Activated naive CD8-positive, alpha-beta T cell treated with anti-CD3 and anti-CD28 coated beads, Interleukin-2, amount 50 U/mL, for 24 hours (primary cell): ENCODE measurements at places on chromosomes 16 and 17.
A peak's percentile ranks its signal among the peaks of the same experiment; 100 is the strongest.

DNA sequence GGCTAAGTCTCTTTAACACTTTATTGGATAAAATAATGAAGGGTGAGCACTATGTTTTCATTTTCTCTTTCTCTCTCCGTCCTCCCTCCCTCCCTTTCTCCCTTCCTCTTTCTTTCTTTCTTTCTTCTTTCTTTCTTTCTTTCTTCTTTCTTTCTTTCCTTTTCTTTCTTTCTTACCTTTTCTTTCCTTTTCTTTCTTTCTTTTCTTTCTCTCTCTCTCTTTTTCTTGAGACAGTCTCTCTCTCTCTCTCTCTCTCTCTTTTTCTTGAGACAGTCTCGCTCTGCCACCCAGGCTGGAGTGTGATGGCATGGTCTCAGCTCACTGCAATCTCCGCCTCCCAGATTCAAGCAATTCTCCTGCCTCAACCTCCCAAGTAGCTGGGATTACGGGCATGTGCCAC is 21.5 kb upstream of the CDR2 start:
- DNase-seq = no peak

DNA sequence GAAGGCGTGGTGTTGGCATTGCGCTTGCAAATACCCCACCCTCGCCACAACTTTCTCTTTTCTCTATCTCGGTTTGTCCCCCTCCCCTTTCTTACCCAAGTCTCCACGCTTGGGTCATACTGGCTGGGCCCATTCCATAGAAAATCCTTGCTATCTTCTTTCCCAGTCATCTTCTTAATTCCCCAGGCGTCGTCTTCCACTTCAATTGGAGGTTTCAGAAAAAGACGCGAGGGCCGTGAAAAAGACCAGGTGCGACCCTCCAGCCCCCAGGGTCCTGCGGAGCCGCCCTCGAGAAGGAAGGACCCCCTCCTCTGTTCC is 8.3 kb downstream of the IRX5 start:
- DNase-seq = no peak

- DNase-seq = peak; percentile 1
Measured at GRCh38 chr16:85891033-85891775, 7.8 kb upstream of the IRF8 start.

GRCh38 chr16:2483939-2484897 is 9.3 kb downstream of the TBC1D24 start:
- no peak for DNase-seq

DNA sequence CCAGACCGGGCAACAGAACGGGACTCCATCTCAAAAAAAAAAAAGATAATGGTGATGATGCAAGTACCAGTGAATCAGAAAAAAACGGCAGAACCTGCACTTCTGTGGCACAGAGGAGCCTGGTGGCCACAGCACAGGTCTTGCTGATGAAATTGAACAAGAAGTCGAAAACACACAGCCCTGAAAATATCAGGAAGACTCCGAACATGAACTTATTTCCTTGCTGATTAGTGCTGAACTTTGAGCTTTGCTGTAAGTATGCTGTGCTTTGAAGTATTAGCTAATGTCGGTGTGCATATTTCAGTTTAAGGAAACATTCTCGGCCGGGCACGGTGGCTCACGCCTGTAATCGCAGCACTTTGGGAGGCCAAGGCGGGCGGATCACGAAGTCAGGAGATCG is 10.9 kb upstream of the MYO15B start:
- DNase-seq = no peak

DNA sequence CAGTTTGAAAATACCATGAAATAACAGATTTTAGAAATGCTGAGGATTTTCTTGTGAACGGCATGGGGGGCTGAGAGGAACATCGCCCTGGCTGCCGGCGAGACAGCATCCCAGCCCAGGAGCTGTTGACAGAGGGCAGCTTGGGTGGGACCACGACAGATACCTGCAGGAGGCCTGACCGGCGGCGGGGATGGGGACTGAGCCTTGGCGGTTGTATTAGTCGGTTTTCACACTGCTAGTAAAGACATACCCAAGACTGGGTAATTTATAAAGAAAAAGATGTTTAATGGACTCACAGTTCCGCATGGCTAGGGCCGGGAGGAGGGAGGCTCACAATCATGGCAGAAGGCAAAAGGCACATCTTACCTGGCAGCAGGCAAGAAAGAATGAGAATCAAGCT is 82.3 kb upstream of the DNAH17 start:
- DNase-seq = no peak

DNA sequence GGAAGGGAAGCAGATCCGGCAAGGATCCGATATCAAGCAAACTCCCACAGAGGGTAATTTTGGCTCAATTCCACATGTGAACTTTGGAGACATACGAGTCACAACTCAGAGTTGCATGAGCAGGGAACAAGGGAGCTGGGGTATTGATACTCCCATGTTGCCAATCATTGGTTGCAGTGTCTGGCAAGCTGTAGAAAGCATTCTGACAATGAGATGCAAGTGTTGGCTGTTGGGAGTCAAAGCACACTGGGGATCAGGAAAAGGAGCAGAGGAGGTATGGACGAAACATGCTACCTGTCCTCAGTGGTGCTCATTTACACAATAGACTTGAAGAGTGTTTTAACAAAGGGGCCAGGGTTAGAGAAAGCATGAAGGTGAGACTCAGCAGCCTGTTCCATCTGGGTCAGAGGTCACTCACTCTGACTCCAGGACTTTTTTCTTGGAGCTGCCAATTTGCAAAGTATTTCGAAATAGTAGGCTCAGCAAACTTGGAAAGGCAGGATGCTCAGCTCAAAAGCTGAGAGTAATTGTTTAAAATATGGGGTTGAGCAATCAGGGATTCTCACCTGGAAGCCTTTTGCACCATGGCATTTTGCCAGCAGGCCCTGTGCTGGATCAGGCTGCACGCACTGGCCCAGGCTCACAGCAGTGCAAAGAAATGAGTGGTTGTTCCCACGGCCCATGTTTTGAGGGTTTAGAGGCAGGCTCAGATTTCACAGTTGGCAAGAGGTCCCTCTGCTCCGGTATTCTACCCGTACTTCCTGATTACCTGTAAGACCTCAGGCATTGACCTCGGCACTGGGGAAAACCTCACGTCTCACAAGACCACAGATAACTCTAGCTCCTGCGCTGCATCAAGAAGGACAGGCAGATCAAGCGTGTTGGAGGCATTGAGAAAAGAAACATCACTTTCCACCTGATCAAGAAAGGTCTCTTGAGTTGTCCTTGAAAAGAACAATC is 17.6 kb upstream of the NKD1 start:
- DNase-seq = no peak

GRCh38 chr16:82675300-82675699 is 48.5 kb downstream of the CDH13 start:
- no peak for DNase-seq

DNA sequence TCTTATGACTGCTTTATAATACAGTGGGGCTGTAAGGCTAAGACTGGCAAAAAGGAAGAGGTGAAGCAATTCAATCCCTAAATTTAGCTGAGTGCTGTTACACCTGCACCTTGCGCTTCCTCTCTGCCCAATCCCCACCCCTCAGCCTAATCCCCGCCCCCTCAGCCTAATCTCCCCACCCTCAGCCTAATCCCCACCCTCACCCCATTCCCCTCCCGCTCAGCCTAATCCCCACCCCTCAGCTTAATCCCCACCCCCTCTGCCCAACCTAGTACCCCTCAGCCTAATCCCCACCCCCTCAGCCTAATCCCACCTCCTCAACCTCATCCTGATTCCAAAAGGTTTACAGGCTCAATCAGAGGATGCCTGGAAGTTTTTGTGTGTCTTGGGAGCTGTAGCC is 155.5 kb downstream of the PMP22 start:
- no peak for DNase-seq

GRCh38 chr16:49524216-49524946 is 150.8 kb downstream of the C16orf78 start:
- DNase-seq = no peak

GRCh38 chr16:81707411-81708265 is 71.5 kb upstream of the PLCG2 start:
- no peak for DNase-seq

DNA sequence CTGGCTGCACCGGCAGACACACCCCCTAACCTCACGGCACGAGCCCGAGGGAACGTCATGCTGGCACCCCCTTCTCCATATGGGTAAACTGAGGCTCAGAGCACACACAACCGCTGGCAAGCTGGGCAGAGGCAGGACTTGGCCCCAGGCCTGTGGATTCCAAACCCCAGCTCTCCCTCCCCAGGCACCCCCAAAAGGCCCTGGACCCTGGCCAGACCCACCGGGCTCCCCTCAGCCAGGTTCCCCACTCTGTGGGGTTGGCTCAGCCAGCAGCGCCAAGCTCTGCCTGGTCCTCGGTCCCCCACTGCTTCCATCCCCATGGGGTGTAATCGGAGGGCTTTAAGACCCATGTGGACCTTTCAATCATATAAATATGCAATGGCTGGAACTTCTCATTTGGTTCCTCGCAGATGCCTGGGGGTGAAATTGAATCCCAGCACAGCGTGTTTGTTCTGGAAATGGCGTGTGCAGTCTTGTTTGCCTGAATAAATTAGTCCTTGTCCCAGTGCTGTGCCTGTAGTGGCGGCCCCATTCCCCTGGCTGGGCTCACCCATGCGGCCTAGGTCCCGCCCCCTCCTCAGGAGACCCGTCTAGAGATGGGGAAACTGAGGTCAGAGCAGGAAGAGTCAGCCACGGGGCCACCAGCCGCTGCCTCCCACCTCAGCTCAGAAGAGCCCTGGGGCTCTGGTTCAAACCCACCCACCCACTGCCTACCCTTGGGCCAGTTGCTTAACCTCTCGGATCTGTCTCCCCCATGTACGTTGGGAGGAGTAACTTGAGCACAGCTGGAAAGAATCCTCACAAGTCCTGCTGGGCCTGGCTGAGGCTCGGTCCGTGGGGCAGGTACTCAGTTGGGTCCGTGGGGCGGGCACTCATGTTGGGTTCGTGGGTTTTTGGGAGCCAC is 57.3 kb downstream of the ZFPM1 start:
- no peak for DNase-seq

DNA sequence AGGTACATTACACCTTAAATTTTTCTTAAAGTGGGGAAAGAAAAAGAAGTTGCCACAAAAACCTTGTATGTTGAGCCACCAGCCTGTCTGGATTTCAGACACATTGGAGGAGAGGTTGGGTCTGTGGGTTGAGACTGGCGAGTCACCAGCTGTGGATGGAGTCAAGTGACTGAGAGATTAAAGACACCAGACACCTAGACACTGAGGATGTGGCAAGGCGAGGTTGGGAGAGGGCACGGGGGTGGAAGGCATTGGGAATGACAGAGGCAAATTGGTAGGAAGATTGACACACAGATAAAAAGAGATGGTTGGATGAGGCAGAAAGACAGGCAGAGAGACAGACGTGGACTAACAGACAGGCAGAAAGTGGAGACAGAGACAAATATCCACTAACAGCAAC is 49.6 kb downstream of the KCNJ12 start:
- no peak for DNase-seq

DNA sequence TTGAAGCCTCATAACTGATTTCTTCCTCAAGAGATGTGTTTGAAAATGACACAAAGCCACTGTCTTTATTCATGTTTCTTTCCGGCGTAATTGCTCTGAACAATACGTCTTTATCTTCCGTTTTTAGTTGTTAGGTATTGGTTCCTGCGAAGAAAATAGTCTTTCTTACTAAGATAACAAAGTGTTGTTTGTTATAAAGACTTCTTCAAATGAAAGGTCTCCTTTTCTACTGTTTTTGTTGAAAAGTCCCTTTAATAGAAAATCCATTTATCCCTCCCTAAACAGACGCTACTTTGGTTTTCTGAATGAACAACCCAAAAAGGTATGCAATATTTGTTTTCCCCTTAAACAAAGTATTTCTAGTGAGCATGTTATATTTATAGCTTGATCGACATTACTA is 469.1 kb downstream of the KCNJ18 start:
- no peak for DNase-seq

DNA sequence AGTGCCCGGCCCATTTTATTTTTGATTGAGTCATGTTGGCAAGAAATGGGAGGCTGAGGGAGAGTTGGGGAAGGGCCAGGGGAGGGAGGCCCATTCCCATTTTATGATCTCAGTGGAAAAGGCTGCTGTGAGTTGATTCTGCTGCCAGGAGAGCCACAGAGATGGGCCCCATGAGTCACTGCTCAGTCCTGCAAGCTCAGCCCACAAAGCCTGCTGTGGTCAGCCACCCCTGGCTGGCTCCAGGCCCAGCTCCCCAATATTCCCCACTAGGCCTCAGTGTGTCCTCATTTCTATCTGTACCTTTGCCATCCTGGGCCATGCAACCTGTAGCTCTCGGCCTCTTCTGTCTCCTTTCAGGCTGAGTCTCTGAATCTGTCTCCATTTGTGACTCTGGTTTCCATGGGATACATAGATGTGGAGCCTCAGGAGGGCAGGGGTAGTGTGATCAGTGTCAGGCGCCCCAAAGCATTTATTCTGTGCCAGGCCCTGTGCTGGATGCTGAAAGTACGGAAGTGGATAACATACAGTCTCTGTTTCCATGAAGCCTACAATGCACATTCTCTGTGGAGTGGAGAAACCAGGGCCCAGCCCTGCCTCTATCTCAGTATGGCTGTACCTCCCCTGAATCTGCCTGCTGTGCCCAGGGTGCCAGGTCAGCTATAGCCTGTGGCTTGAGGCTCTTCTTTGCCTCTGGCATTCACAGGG is 1.9 kb upstream of the PLEKHG4 start:
- peak; percentile 52 for DNase-seq

DNA sequence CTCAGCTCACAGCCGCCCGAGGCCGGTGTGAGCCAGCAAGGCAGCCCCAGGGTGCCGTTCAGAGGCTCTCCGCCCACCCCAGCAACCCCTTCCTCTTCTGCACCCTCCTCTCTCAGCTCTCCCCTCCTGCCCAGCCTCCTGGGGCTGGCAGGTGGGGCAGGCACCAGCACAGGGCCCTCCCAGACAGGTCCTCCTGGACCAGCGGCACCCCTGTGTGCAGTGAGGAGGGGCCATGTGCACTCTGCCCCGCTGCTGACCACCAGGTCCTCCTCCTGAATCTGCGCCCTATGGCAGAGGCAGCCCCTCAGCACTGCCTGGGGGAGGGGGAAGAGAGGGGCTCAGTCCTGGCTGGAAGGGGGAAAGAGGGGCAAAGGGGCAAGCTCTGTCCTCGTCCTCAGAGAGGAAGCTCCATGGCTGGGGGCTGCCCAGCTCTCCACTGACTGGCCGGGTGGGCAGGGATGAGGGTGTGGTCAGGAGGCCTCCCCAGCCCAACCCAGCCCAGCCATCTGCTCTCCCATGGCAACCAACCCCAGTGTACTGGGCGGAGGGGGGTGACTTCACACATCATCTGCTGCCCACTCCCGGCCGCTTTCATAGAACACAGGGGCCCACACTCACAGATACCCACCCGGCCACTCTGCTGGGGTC is 5.4 kb upstream of the BCAR1 start:
- DNase-seq = no peak

DNA sequence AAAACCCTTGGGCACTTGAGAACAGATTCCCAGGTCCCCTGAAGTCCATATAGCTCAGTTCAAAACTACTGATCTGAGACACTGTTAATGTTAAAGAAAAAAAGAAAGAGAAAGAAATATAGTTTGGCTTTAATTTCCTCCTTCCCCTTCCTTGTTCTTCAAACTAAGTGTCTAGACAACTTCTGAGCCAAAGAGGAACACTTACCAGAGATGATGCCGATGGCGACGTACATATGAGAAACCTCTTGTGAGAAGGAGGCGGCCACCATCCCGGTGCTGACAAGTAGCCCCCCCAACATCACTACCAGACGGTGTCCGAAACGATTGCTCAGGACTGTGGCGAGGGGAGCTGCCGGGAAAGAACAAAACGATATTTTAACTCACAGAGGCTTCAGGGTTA is 17.2 kb downstream of the SLC16A6 start:
- no peak for DNase-seq
